ENCODE measurements at places on chromosomes 1 and 21.
A peak's percentile ranks its signal among the peaks of the same experiment; 100 is the strongest.

DNA sequence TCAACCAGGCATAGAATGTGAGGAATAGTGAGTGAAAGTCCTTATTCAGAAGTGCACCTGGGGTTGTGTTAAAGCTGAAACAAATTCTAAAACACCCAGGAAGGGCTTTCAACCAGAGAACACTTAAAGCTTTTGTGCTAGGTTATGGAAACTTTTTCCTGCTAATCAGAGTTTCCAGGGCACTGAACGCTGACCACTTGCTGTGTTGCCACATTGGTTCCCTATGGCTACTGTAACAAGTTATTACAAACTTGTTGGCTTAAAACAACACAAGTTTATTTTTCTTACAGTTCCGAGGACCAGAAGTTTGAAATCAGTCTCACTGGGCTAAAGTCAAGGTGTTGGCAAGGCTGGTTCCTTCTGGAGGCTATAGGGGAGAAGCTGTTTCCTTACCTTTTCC is 300.6 kb downstream of the HHAT start:
- DNase-seq, result no peak

DNA sequence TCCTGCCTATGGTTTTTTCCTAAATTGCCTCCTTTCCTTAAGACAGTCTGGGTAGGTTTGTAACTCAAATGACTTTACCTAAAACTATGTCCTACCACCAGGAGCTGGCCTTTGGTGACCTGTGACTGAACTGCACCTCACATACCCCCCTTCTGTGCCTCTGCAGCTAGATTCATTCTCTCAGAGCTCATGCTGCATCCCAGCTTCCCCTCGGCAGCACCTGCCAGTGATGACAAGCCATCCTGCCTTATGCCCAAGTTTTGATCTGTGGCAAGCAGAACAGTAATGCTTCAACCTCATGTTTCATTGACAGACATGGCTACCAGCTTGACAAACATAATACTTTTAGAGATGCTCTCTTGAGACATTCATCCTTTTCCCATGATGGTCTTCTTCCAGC is 141.9 kb downstream of the TSEN15 start:
- no peak for DNase-seq

- no peak for DNase-seq
These were observed 436.8 kb downstream of the PTPRU start for GRCh38 chr1:29673228-29673500.

DNA sequence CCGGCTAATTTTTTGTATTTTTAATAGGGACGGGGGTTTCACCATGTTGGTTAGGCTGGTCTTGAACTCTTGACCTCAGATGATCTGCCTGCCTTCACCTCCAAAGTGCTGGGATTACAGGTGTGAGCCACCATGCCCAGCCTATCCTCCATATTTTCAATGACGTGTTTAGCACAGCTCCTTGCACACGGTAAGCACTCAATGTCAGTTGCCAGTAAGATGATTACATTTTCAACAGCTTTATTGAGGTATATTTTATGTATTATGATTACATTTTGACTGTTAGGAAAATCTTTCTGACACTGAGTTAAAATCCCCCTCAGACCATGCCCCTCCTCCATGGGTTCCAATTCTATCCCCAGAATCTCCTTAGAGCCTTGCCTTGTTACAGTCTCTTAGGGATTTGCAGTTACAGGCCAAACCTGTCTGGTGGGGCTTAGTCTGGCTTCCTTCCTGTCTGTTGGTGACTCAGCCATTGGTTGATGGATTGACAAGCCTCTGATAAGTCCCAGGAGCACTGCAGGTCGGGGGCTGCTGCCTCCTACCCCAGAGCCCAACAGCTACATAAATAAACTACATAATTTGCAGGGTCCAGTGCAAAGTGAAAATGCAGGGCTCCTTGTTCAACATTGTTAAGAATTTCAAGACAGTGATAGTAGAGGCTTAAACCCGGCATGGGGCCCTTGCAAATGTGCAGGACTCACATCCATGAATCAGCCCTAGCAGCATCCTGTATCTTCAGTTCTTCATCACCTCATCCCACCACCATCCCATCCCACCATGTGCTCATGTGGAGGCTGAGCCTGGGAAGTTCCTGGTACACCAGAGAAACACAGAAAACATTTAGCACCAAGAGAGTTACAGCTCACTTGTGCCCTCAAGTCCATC is 23.4 kb downstream of the COA7 start:
- peak; percentile 50 for DNase-seq

- no peak for DNase-seq
These were observed 54.0 kb downstream of the ZNF281 start for GRCh38 chr1:200355801-200356200.

- no peak for DNase-seq
These were observed 33.8 kb upstream of the EYA3 start for GRCh38 chr1:28122183-28122582.

GRCh38 chr1:26786437-26787380 is 1.0 kb upstream of the PIGV start:
- peak; percentile 62 for DNase-seq

- DNase-seq, result no peak
These were observed 2.0 kb downstream of the IFFO2 start for GRCh38 chr1:18954270-18955071.

DNA sequence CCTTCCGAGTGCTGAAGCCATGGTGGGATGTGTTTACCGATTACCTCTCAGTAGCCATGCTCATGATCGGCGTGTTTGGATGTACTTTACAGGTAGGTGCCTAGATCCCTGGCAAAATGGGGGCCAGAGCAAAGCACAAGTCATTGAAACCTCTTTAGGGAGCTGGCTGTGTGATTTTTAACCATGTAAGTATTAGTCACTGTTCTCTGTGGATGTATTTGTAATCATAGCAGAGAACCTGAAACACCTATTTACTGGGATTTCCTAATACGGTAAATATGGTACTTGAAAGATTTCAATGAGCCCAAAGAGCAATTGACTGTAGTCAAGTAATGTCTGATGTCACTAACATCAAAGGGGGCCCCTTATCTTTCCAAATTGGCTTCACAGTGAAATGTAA is 53.6 kb downstream of the LRRC8C start:
- DNase-seq, result no peak

- DNase-seq, result peak; percentile 72
These were observed at the start of gene FMOD for GRCh38 chr1:203351037-203351625. FMOD (minus strand) TSS chr1:203351122; CDS start chr1:203348270, 2,852 bp downstream.

DNA sequence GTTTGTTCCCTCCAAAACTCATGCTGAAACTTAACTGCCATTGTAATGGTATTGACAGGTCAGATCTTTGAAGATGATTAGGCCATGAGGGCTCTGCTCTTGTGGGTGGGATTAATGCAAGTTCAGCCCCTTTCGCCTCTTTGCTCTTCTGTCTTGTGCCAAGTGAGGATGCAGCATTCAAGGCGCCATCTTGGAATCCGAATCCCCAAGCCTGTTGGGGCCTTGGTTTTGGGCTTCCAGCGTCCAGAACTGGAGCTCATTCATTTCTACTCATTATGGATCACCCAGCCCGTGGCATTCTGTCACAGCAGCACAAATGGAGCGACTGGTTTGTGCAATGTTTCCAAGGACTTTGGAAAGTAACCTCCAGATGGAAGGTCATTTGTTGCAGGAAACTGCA is 5.6 kb downstream of the TTC34 start:
- no peak for DNase-seq

All from iPS-NIHi11 (cell line).